Activated CD8-positive, alpha-beta memory T cell treated with anti-CD3 and anti-CD28 coated beads, Interleukin-2, amount 50 U/mL, for 48 hours (primary cell): ENCODE measurements at places on chromosomes 11 and 22.

GRCh38 chr11:129348813-129349212, 26.8 kb upstream of the BARX2 start:
- DNase-seq, result no peak

GRCh38 chr22:18060646-18061620, 16.9 kb upstream of the PEX26 start:
- no peak for DNase-seq

DNA sequence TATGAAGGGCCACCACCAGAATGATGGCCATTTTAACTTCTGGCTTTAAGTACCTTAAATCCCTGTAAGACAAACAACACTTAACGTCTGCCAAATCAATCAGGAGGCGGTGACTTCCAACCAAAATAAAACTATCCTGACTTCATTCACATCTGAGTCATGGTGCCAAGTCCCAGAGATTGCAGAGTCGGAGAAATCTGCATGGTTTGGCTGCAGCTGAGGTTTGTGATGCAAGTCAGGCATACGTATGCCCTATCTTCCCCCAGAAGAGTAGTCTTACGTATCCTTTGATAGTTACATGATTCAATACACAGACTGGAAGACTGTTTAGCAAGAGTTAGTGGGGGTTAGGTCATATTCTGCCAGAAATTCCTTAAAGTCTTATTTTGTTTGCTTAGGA, 1.7 kb upstream of the GAB2 start:
- no peak for DNase-seq

DNA sequence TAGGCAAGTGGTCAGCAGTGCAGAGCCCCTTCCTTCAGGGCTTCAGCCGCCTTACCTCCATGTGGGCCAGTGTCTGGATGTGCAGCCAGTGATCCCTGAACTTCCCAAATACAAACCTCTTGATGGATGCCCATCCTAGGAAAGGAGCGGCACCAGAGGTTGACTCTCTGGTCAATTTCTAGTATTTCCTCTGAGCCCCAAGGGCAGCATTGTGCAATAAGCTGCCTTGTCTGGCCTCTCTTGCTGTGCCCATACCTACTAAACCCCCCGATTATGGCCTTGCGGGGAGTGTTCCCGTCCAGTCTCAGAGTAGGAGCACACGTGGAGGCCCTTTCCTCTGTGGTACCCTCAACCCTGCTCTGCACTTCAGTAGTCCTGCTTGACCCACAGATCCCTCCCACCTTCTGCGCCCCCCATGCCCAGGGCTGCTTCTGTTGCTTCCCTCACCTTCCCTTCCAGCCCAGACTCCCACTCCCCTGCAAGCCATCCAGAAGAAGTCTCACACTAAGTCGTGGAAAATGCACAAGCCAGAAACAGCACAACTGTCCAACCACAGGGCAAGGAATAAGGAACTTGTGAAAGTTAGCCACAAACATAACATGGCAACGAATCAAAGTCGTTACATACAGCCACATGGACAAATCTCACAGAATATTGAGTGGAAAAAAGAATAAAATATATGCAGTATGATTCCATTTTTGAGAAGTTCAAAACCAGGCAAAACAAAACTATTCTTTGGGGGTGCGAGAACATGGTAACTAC, 39.6 kb upstream of the HORMAD2 start:
- peak; percentile 29 for DNase-seq

DNA sequence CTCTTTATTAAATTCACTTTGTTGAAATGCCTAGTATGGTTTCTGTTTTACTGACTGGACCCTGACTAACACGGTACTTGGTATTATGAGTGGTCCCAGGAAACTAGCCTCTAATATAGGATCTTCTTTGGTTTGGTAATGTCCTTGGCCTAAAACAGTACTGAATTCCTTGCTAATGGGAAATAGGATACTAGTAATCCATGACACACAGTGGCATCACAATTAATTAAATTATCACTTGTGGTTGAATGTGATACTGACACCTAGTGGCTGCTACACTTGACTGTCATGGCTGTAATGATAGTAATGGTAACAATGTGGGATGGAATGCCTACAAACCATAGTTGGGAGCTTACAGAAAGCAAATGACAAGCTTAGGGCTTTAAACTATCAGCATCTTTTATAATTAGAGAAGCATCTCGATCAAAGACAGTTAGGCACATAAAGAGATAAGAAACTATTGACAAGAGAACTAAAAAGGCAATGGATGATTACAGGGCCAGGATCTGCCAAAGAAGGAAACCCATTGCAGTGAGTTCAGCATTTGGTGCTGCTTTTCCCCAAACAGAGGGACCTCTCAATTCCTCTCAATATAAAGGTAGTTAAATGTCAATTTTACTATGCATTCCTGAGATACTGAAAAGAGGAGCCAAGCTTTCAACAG, 8.6 kb downstream of the DNHD1 start:
- DNase-seq, result no peak

GRCh38 chr11:28833670-28834069, 725.5 kb downstream of the METTL15 start:
- DNase-seq, result no peak

DNA sequence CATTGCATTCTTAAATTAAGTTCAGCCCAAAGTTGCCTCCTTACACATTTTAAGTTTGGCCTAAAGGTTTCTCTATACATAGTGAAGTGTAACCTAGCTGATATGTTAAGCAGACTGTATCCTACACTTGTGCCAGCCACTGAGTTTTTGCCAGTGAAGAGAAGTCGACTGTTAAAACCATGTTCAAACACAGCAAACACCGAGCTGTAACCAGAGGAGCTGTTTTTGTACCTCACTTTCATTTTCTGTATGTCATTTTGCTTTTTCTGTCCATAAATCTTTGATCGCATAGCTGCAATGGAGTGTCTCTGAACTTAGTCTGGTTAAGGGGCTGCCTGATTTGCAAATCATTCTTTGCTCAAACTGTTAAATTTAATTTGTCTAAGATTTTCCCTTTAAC, 403.7 kb downstream of the LUZP2 start:
- DNase-seq, result no peak

- peak; percentile 74 for DNase-seq
Measured at GRCh38 chr11:131668500-131669400, 298.3 kb downstream of the NTM start.

- DNase-seq, result no peak
Measured at GRCh38 chr11:4699697-4700435, 2.2 kb upstream of the OR51E2 start.

DNA sequence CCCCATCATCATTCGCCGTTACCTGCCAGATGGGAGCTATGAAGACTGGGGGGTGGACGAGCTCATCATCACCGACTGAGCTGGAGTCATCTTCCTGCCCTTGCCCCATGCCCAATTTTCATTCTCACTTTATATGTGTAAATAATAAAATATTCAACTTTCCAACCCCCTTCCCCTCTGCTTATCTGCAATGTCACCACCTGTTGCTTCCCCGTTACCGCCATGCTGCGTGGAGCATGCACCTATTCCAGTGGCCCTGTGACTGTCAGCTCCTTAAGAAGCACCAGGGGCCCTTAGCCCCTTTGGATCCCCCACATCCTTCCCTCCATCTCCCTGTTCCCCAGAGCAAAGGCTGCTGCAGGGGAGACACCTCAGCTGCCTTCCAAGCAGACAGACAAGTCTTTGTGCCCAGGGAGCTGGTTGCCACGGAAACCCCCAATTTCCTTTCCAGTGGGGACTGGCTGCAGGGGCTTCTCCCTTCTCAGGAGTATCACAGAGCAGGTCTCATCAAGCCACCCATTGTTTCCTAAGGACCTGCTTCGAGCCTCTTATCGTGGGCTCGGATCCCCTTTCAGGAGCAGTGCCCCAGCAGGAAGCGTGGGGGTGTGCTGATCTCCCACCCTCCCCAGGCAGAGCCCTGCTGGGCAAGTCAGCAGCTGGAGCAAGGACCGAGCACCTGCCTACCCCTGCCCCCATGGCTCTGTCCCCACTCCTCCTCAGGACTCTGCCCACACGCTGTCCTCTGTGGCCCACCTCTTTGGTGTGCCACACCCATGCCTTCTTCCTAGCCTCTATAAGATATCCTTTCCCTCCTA, 14.3 kb downstream of the POLR2F start:
- DNase-seq, result no peak
